ENCODE measurements at places on chromosomes 13 and 19.

GRCh38 chr19:495402-496111 lies 729 bp upstream of the MADCAM1 start:
- DNase-seq: peak; percentile 18

GRCh38 chr13:99995589-99996380 lies 14.2 kb downstream of the ZIC2 start:
- DNase-seq: no peak

DNA sequence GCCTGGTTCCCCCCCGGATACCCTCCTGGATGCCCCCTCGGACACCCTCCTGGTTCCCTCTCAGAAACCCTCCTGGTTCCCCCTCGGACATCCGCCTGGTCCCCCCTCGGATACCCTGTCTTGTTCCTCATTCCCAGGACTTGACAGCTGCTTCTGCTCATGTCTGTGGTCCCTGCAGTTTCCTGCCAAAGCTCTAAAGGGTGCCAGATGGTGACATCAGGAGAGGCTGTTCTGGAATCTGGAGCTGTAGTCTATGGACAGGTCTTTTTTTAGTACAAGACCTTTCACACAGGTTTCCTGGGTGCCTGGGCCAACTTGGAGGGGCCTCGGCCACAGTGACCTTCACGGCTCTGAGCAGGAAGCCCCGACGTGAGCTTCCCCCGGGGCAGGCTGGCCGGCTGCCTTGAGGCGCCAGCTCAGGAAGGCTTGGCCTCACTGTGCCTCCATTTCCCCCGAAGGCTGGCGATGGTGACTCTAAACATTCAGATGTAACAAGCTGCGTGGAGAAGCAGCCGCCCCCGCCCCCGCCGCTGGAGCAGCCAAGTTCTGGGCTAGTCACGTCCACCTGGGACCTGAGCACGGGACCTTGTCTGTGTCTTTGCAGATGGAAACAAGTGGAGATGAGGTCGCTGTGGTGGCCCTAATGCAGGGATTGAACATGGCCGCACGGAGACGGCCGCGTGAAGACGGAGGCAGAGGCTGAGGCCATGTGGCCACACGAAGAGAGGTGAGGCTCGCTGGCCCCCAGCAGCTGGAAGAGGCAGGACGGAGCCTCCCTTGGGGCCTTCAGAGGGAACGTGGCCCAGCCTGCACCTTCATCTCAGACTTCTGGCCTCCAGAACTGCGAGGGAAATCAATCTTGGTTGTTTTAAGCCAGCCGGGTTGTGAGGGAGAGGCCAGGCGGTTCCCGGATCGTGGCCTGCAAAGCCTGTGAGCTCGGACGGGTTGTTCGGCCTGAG lies 12.7 kb downstream of the SGTA start:
- DNase-seq: no peak

GRCh38 chr19:48874303-48875135 lies 2.3 kb downstream of the PPP1R15A start:
- peak; percentile 66 for DNase-seq

DNA sequence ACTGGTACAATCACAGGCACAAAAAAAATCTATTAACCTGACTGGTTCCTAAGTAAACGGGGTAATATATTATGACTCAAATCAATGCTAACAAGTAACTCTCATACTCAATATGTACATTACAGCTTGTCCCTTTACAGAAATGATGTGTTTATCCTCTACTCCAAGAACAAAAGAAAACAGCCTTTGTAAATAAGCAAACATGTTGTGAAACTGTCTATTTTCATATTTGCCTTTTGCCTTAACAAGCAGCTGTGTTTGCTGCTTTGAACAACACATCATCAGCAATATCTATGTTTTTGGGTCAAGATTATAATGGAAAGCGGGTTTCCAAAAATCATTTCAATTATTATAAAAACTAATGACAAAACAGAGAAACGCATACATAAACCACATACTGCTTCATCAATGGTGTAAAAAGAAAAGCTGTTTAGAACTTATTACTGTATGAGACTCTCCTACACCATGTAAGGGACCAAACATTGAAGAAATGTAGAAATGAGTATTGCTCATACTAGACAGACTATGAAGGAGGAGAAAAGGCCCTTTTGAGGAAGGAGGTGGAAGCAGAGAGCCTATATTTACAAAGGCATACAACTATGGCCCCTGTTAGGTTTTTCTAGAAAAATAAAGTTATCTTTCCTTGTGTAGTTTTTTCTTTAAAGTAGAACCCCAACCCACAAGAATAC lies 14.8 kb downstream of the TBC1D4 start:
- DNase-seq: no peak

GRCh38 chr19:4083677-4084546 lies 17.2 kb upstream of the ZBTB7A start:
- DNase-seq: no peak

DNA sequence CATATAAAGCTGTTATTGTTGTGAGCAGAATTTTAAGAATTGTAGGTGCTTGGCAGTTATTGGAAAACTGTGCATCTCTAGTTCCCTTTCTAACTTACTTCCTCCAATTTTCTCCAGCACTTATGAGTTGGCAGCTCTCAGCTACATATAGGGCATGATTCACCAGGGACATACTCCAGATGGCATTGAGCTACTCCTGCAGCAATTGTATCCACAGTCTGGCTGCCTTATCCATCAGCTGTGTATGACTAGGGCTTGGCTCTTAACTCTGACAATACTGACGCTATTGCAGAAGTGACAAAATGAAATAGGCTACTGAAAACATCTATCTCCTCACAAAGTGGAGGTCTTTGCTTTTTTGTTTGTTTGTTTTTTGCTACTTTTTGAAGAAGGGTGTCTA lies 276.7 kb downstream of the POU4F1 start:
- DNase-seq: peak; percentile 12

DNA sequence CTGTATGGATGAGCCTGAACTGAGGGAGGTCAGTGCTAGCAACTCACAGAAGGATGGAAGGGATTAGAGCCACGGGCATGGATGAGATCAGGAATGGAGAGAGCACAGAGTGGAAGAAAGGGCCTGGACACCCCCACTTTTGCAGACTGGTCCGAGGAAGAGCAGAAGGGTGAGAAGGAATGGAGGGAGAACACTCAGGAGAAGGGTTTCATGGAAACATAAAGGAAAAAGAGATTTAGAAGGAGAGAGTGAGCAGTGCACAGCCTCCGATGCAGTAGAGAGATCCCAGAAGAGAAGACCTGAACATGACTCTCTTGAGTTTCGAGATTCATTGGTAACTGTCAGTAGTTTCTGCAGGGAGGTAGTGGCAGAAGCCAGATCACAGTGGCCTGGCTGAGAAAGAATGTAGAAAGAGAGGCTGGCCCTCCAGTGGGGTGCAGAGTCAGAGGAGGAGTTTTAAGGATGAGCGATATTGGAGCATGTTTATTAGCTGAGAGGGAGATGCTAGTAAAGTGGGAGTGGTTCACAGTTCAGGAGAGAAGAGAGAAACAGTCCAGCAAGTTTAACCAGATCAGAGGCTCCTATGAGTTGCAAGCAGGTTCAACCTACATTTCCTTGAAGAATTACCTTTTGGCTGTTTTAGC lies 108.9 kb downstream of the ZAR1L start:
- no peak for DNase-seq

DNA sequence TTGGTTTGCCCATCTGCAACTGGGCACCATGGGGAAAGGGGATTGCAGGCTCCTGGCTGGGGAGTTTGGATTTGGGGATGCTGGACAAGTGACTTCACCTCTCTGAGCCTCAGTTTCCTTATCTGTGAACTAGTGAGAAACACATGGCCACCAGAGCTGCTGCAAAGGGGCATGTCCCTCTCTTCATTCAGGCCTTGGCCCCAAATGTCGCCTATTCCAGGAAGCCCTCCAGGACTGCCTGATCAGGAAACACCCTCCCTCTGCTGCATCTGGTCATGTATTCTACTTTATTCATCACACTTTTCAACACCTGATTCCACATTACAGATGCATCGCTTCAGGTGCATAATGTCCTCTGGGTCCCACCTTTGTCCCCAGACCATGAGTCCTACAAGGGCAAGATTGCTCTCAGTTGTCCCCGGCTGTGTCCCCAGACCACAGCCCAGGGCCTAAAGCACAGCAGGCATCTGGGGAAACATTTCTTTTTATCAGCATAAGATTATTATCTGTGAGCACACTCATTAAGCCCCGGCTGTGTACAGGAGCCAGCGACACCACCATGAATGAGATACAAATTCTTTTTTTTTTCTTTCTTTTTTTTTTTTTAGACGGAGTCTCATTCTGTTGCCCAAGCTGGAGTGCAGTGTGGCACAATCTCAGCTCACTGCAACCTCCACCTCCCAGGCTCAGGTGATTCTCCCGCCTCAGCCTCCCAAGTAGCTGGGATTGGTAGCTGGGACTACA lies 37.5 kb downstream of the ARRDC2 start:
- DNase-seq: no peak

- peak; percentile 91 for DNase-seq
These were observed at the start of gene ZNF586 for GRCh38 chr19:57769345-57770131. Gene ZNF586, plus strand, starts transcription at chr19:57769676. Its CDS starts 167 bp downstream, at chr19:57769843.

- DNase-seq: no peak
These were observed 60.1 kb downstream of the KL start for GRCh38 chr13:33076001-33076992.

DNA sequence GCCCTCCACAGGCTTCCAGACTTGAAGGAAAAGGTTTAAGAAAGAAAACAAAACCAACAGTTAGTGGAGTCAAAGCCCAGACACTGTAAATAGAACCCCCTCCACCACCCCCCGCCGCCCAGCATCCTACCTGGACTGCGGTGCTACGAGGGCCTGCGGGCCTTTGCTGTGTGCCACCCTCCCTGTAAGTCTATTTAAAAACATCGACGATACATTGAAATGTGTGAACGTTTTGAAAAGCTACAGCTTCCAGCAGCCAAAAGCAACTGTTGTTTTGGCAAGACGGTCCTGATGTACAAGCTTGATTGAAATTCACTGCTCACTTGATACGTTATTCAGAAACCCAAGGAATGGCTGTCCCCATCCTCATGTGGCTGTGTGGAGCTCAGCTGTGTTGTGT lies 6.3 kb upstream of the GARIN5A start:
- no peak for DNase-seq

DNA sequence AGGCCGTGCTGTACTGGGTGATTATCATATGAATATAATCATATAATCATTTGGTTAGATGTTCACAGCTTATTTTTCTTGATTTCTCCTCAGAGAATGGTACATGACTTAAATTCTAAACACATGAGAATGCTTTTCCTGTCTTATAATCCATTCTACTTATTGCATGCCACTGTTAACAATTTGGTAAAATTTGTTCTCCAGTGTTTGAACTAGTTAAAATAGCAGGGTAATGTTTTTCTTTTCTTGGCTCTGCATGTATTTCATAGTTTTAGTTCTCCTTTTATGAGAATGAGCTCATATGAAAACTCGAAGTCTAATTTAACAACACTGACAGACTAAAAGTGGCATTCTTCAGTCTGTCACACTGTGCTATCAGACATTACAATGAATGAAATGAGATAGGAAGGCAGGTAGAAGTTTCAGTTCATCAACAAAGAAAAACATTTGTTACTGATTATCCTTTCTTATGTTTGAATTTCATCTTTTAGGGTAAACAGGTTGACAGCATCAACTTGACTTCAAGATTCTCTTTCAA lies 10.2 kb downstream of the SPRYD7 start:
- no peak for DNase-seq

DNA sequence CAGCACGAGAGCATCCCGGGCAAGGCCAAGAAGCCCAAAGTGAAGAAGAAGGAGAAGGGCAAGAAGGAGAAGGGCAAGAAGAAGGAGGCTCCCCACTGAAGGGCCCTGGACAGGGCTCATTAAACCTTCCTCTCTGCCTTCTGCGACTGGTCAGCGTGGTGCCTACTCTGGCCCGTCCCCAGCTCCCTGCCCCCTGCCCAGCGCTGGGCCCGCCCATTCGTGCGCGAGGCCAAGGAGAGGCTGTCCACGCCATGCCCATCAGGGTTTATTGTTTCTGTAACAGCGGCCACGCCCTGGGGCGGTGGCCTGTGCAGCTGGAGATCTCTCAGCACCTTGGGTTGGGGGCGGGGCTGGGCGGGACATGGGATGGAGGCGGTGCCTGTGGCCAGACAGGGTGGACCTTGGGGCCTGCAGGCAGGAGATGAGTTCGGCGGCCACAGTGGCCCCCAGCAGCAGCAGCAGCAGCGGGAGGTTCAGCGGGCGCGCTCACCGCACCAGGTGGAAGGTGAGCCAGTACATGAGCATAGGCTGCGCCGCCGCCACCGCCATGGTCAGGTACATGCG lies 897 bp downstream of the C19orf33 start:
- no peak for DNase-seq

DNA sequence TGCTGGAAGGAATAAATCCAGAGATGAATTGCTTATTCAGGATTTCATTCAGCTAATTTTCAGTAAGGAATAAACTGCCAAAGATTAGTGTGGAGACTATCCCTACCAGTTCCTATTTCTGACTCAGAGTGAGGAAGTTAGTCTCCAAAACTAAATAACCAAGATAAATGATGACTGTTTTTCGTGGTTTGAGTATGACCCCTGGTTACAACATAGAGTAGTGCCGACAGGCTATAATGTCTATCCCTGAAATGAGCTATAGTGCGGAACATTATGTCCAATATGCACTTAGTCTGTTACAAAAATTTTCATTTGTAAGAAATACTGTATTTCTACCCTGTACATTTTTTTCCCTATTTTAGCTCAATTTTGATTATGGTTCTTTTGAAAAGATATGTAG lies 51.4 kb downstream of the NBEA start:
- peak; percentile 39 for DNase-seq

DNA sequence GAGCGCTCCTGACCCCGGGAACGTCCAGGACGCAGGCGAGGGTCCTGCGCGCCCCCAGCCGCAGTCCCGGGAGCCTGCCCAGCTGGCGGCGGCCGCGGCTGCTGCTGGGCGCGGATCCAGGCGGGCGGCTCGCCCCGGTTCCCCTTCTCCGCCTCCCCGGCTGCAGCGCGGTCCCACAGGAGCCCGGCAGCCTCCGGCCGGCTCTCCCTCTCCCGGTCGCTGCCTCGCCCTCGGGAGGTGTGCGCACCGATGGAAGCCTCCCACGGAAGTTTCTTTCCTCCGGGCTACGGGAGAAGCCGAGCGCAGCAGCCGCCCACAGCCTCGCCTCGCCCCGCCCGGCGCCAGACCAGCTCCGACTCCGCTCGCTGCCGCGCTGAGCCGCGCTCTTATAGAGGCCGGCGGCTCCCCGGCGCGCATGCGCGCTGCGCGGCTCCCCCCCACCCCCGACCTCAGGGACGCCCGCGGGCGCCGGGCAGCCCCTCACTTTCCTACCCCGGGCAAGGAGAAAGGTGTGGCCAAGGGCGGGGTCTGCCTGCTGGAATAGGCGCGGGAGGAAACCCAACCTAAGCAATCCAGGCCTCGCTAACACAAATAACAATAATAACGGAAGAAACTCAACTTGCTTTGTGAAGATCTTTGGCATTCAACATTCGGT lies at the start of gene SHISA2:
Gene SHISA2, minus strand, starts transcription at position 360 of the 655 bp plus-strand sequence. CDS start 1,041 bp downstream, outside the sequence.
- DNase-seq: peak; percentile 49

All from astrocyte (in vitro differentiated cells and primary cell).